ENCODE measurements at places on chromosomes 4 and X.

DNA sequence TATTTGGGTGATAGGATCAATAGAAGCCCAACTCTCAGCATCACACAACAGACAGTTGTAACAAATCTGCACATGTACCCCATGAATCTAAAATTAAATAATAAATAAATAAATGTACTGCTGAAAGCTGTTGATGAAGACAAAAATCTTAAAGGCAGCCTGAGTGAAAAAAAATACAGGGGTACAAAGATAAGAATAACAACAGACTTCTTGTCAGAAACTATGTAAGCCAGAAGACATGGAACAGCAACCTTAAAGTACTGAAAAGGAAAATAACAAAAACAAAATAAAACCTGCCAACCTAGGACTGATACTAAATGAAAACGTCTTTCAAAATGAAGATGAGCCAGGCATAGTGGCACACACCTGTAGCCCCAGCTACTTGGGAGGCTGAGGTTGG is 25.0 kb upstream of the PDLIM5 start:
- DNase-seq, result no peak

DNA sequence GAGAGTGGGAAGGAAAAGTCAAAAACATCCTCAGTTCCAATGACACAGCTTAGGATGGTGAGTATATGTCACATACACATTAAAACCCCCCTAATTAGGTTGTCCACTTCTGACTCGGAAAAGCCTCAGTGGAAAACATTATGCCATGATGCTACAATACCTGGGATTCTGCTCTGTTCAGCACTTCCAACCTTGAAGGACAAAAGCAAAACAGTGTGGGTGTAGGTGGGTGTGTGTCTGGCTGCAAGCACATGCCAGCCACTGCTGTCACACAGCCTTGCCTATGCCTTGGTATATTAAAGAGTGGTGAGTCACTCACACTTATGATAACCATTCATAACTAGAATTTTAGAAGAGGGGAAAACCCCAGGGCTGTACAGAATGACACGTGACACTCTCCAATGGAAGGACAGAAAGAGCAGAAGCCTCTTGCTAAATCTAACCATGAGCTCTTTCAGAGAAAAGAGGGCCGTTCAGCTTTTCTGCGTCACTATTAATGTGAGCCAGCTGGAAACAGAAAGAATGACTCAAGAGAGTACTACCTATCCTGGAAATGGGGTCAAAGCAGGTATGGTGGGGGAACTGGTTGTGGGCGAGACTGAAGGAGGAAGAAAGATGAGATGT is 159.6 kb downstream of the TET2 start:
- DNase-seq, result no peak

- DNase-seq, result no peak
These were observed 361 bp downstream of the QDPR start for GRCh38 chr4:17511509-17511949.

DNA sequence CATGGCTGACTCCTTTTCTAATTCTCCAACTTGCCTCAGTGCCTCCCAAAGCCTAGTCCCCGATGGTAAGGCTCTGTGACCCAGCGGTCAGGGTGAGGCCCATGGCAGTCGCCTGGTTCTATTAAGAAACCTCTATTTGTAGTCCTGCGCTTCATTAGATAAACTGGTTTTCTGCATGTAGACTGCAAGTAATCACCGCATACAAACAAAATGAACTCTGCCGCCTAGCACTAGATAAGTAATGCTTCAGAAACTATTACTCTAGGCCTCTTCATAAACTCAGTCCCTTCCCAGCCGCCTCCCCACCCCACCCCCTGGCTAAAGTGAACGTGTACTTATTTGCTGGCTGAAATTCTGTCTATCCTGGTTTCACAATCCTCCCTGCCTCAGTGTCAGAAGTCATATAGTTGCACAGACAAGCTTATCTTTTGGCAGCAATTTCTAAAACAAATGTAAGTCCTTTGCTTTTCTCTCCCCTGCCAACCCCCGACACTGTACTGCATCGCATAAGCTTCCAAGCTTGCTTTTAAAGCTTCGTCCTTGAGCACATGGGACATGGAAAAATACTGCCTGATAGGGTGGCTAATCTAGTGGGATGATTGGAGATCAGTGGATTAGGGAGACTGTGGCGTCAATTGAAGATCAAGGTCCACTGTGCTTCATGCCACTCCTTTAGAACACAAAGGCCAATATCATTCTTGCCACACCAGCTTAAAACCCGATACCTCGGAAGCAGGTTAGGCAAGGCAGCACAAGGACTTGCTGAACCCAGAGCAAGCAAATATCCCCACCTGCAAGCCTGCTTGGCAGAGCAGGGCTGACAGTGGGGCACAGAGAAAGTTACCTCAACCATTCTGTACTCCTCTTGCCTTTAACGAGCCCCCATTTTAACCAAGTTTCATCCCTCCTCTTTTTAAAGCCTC is 125.8 kb downstream of the IRF2 start:
- peak; percentile 39 for DNase-seq

Data from AG04450 (cell line).